NCI-H1417 (cell line): ENCODE measurements at places on chromosomes 6 and 20.

- no peak for DNase-seq
Measured at GRCh38 chr20:651713-652614, 1.0 kb downstream of the SRXN1 start.

DNA sequence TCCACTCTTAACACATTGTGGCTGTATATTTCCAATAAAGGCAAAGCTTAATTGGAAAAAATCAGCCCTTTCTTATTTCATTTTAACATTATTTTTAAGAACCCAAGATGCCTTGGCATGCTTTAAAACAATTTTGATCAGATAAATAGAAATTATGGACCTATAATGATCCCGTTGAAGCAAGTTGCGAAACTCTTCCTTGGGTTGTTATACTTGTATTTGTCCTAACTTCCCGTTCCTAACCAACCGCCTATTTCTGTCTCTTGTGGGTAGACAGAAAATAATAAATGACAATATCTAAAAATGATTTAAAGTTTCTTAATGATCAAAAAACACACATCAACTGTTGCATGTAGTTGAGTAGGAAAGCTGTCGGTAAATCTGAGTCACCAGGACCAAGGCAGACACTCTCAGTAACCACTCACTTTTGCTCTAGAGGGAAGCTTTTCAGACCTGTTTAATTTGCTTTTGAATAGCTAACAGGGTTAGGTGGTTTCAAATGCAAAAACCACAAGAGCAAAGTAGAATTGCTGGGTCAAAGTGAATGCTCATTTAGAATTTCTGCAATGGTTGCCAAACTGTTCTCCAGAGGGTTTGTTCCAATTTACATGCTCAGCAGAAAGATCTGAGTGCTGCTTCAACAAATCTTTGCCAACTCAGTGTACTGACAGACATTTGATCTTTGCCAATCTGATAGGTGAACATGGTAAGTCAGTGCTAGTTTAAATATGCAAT is 34.2 kb upstream of the KCNK5 start:
- DNase-seq = peak; percentile 81

- no peak for DNase-seq
Measured at GRCh38 chr6:157038610-157039009, 261.4 kb downstream of the ARID1B start.

DNA sequence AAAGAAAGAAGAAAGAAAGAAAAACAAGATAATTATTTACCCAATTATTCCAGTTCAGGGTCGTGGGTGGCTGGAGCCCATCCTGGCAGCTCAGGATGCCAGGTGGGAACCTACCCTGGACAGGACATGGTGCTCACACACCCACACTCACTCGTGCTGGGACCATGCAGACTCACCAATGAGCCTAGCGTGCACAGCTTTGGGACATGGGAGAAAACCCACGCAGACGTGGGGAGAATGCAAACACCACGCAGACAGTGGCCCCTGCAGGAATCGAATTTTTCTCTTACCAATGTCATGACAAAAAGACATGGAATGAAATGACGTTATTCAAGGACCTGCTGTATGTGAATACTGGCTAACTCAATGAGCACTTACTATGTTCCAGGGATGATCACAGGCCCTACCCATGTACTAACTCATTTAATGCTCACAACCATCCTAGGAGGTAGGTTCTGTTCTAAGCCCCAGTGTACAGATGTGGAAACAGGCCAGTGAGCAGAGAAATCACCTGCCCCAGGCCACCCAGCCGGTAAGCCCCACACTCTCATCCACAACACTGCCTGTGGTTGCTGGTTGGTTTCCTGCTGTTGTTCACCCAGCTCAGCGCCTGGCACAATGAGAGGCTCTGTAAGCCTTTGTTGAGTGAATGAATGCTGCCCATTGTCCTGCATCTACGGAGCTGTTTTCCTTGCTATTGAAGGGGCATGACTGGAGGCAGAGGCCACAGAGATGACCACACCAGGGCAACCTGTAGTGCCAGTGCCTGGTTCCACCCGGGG is 6.8 kb upstream of the PI16 start:
- DNase-seq = no peak

GRCh38 chr20:18057994-18058349 is 256 bp upstream of the OVOL2 start:
- DNase-seq = no peak

DNA sequence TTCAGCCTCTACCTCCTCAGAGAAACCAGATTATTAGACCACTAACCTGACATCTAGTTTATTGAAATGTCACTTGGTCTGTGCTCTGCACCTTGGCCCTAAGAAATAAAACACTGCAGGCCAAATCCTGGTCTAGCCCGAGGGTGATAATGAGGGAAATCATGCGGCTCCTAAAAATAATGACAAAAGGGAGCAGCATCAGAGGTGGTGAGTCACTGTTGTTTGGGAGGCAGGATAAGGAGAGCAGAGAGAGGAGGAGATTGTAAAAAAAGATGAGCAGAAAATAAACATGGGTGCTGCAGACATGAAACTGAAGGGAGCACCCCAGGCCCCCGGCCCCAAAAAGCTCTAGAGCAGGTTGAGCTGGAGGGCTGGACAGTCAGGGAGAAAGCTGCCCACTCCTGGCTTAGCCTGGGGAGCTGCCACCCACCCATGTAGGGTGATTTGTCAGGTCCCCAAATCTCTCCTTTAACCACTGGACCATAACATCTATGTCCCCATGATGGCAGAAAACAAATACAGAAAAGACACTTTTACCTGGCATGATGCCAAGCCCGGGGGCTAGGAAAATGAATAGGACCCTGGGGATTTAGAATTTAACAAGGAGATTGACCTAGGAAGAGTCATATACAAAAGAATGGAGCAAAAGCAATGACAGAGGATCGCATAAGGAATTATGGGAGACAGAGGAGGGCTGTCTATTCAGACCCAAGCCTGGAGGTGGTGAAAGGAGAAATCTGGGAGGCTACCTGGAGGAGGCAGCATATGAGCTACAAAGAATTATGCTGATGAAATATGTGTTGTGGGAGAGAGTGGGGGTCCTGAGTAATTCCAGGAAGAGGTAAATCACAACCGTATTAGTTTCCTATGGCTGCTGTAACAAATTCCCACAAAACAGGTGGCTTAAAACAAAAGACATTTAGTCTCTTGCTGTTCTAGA is 103.7 kb downstream of the SNAP25 start:
- peak; percentile 71 for DNase-seq

DNA sequence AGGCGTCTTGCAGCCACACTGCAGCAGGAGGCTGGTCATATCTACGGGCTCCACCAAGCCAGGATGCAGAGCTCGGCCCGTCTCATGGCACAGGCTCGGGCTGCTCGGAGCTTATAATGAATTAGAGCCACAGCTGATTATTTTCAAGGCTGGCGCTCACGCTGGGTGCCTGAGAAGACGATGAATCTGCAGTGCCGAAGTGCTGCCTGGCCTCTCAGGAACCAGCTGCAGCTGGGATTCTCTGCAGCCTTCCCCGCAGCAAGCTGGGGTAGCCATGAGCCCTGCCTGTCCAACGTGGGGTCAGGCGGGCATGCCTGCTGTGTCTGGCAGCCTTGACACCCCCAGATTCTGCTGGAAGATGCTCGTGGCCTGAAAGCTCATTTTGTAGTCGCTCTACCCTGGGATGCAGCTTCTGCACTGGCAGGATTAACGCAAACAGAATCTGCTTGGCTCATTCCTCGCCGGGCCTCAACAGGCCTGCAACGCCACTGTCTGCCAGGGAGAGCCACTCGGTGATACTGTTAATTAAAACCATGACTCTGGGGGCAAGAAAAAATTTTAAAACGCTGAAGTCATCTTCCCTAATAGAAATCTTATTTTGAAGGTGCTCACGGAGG is 104.3 kb downstream of the CDH26 start:
- DNase-seq = peak; percentile 67

GRCh38 chr20:18790787-18791186 is 22.8 kb upstream of the SCP2D1 start:
- no peak for DNase-seq

DNA sequence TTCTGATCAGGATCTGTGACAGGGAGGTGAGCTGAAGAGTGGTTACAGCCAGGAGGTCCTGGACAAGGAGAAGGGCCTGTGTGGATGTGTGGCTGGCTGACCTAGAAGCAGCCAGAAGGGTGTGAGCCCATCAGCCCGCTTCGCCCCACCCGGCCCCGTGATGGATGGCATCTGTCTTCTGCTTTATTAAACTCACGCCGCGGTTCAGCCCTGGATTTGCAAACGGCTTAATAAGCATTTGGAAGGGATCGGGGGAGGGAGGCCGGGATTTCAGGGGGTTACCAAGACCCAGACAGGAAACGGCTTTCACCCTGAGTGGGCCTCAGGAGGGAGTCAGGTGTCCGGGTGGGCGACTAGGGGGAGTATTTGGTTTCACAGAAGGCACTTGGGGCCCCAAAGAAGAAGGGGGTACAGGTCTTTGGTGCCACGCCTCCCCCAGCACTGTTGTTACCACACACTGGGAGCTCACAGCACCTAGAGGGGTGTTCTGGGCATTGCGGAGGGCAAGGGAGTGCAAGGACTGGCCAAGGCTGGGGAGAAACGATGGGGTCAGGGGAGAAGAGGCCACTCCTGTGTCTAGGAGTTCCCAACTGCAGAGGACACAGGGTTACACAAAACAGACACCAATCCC is 53.8 kb upstream of the FOXP4 start:
- DNase-seq = no peak

DNA sequence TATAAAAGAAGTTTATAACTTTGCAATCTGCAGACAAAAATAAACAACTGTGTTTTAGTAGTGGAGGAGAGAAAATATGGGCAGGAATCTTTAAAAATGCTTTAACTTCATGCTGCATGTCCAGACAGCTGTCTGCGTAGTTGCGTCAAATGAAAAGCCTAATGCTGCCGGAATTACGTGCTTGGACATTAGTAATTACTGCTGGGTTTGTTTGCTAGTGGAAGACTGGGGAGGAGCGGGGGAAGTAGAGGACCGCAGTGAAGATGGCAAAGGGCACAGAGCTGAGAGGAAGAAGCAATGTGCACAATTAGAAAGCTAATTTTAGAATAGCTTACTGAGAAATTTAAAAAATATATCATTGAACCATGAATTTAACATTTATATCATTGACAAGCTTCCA is 2.4 kb downstream of the SNAP25 start:
- DNase-seq = peak; percentile 32

- no peak for DNase-seq
Measured at GRCh38 chr6:143221698-143222097, 161.0 kb downstream of the AIG1 start.

DNA sequence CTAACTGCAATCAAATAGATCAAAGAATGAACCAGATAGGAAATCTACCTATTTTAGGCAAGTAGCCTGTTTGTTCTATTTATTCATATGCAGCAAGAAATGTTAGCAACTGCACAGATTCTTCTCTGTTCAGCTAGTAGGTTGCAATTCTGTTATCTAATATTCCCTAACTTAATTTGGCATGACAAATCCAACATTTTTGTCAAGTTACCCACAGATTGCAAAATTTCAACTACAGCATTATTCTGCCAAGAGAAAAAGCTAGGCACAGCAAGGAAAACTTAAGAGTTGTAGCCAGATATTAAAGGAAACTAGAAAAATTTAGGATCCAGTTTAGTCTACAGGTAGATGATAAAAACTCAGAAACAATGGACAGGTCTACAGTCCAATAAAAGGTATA is 104.4 kb upstream of the SYNCRIP start:
- no peak for DNase-seq

- DNase-seq = no peak
Measured at GRCh38 chr6:150301846-150302519, 66.8 kb upstream of the IYD start.

DNA sequence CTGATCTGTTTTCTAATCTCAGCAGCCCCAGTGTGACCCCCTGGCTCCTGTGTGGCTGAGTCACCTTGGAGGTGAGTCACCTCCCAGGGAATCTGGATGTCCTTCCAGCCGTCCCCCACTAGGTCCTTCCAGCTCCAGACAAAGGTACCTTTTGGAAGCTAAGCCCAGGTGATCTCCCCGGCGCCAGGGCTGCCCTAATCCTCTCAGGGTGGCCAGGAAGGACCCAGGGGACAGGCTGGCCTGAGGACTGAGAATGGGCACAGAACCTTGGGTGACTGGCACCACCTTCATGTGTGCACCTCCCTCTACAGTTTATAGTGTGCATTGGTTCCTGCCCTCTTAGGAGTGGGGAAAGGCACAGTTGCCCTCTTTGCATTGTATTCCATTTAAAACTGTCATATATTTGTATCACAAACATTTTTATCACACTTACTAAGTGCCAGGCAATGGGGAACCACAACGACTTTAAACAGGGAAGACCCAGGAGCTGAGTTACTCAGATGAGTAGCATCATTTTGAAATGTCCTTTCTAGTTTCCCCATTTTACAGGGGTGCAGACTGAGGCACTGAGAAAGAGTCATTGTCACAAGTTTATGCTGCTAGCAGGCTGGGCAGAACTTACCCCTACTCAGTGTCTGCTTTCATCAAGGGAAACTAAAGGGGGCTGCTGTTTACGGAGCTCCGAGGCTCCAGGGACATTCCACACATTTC is 2.6 kb upstream of the BPIFB4 start:
- DNase-seq = no peak

DNA sequence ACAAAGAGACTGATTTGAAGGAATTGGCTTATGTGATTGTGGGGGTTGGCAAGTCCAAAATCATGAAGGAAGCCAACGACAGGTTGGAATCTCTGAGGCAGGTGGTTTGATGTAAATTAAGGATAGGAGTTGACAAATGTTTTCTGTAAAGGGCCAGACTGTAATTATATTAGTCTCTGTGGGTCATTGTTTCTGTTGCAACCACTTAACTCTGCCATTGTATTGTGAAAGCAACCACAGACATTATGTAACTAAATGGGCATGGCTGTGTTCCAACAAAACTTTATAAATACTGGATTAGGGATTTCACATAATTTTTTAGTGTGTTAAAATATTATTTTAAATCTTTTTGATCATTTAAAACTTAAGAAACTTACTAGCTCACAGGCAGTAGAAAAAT is 199.2 kb upstream of the MYLIP start:
- DNase-seq = no peak

DNA sequence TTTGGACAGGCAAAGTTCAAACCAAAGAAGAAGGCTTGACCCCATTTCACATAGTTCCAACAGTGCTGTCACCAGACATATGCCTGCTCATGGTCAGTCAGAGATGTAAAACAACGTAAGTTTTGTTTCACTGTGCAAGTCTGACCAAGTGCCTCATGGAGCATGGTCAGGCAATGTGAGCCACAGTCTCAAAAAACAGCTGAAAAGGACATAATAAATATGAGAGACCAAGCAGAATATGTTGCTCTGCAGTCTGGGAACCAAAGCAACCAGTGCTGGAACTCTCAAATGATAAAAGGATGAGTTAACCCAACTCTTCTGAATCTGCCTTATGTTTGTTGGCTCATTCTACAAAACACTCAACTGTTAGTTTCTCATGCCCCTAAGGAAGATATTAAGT is 39.9 kb upstream of the DST start:
- no peak for DNase-seq

GRCh38 chr6:166567107-166567506 is 19.4 kb downstream of the RAMACL start:
- no peak for DNase-seq

DNA sequence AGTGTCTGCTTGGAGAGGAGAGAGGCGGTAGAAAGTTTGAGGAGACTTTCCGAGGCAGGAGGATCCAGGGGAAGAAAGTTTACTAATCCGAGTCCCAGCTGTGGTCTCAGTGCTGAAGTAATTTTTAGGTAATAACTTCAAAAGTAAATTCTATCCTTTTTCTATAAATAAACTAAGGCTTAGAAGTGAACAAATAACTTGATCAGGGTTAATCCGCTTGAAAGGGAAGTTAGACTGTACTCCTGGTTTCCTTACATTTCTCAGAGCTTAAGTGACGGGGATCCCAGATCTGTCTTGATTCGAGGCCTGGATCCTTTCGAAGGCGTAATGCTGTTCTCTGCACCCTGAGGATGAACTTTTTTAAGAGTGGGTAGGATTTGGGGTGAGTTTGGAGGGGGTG is 2.6 kb downstream of the STK35 start:
- no peak for DNase-seq
